ENCODE measurements at places on chromosomes 5 and 9.

GRCh38 chr5:138770291-138770690 is 17.1 kb downstream of the CTNNA1 start:
- DNase-seq, result no peak

DNA sequence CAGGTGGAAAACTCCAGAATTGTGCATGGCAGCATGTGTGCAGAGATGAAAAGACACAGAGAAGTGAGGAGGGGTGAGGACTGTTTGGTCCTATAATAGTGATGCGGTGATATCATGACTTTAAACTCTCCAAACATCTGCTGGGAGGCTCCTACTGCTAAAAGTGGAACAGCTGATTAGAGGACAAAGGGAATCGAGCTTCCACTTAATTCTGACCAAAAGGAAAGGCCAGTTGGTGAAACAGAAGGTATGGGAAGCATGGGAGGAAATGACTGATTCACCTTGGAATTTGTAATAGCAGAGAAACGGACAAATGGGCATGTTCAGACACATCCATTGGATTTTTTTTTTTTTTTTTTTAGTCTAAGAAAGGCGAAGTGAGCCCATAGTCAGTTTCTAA is 67.5 kb upstream of the MAMDC2 start:
- DNase-seq, result no peak

DNA sequence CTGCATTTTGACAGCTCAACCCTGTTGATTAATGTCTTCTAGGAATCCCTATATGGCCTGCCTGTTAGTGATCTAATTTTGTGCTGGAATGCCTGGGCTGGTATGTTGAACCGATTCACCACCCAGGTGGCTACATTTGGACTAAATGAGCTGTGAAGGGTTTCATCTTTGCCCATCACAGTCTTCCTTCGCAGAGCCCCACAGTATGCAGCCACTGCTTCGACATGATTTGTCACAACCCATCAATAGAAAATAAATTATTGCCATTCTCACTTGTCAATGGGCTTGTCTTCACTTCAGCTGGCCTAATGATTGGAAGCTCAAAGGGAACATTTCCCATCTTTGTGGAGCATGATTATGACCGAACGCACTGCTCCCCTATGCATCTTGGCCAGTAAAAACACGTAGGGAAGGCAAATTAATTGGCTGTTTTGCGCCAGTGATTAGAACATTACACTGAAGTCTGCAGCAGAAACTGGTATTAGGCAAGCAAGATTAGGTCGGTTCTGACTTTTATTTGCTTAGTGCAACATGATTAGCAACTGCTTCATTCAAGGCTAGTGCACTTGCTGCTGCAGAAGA is 408.5 kb downstream of the KIAA0825 start:
- no peak for DNase-seq

- no peak for DNase-seq
Measured at GRCh38 chr9:125505988-125506438, 201.0 kb downstream of the MAPKAP1 start.

DNA sequence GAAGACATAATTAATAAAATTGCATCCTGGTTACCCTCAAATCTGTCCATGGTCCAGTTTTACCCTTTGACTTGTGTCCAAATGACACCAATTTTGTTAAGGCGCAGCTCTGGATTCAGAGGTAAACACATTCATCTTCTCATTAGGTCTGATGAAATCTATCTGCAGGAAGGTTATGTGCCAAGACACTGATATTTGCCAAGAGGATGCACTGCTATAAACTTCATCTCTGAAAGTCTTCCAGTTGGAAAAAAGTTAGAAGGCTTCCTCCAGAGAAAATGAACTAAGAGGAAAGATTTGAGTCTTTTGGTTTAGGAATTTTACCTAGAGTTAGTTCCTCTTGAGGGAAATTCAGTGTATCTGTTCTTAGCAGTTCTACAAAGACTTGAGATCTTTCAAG is 717.8 kb downstream of the DTWD2 start:
- no peak for DNase-seq

- no peak for DNase-seq
Measured at GRCh38 chr5:139276426-139276825, 17.1 kb upstream of the MATR3 start.

- no peak for DNase-seq
Measured at GRCh38 chr9:26811106-26811505, 81.5 kb downstream of the CAAP1 start.

DNA sequence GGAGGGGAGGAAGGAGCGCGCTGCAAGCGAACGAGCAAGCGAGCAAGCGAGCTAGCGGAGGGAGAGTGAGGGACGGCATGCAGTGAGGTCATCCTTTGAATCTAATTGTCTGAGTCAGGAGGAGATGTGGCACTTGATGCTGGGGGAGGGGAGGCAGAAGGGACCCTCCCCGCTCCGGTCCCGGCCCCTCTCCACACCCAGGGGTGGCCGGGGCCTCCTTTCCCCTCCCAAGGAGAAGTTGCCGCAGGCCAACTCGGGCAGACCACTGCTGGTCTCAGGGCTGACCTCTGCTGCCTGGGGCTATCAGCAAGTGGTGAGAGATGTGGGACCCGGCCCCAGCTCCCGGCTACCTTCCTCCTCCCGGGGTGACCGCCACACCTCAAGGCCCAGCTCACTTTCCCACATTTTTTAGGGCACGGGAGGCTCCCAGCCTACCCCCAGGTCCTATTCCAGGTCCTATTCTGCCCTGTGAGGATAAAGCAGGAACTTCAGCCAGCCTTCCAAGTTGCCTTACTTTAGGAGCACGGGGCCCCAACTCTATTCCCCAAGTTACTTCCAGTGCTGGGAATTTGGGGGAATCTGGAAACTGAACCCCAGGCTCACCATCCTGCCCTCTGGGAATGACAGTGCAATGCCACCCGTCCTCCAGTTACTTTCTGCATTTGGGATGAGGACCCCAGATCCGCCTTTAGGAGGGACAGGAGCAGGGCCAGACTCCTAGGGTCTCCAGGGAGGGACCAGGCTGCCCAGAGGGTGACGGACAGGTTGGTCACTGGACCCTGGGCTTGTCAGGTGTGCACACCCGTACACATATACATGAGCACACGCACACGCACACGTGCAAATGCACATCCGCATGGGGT is 11.1 kb downstream of the CNTFR start:
- DNase-seq, result no peak

Measured in RPMI8226 (cell line).